Colonic mucosa (tissue), 4 donors: ENCODE measurements at places on chromosomes 1 and 21.
A peak's percentile ranks its signal among the peaks of the same experiment; 100 is the strongest.

GRCh38 chr1:150799089-150799488 is 9.0 kb downstream of the CTSK start:
- DNase-seq = no peak

GRCh38 chr1:228085287-228085951 is 2.9 kb downstream of the ARF1 start:
- peak; percentile 68 for DNase-seq

DNA sequence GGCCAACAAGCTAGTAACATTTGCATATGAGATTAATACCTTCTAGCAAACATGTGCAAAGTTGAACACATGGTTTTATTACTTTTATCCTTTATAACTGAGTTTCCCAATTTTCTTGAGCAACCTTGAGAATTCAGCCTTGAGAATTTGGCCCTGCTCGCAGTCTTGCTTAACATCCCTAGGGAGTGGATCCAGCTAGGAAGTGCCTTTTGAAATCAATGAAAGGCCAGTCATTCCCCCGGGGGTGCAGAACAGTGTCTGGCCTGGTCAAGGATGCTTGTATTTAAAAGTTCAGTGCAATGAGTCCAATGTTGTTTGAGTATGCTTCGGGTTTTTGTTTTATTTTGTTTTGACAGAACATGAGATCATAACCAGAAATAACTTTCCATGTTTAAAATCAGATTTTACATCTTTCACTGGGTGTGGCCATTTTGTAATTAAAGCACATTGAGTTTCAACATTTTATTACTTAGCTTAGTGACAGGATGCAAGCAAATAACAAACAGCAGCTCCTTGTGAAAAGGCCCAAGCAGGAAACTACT is 16.7 kb downstream of the PALMD start:
- DNase-seq = peak; percentile 30

DNA sequence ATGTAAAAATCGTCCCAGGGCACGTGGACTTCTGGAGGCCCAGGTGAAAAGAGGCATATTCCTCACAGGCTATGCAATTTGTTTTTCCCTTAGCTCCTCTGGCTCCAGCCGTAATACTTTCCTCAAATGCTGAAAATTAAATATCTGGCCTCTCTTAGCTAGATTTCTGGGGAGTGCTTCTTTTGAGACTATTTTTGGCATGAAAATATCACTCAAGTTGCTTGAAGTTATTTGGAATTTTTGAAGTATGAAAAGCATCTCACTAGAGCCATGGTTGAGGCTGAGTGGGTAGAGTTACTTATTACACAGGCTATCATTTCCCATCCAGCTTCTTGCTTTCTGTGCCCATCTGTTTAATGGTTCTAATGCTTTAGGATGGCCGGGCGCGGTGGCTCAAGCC is 59.7 kb downstream of the MYOM3 start:
- DNase-seq = no peak

- DNase-seq = peak; percentile 13
These were observed 50.7 kb downstream of the MAB21L3 start for GRCh38 chr1:116161877-116162390.

GRCh38 chr21:27649762-27650161 is 682.9 kb upstream of the ADAMTS5 start:
- no peak for DNase-seq

GRCh38 chr1:208509072-208509471 is 264.9 kb upstream of the PLXNA2 start:
- no peak for DNase-seq
